ENCODE measurements at places on chromosomes 4 and X.

GRCh38 chr4:39104255-39104654 is 42.2 kb downstream of the KLHL5 start:
- no peaks in the 10 kb centered on the region for H3K27me3 ChIP-seq
- H3K27ac ChIP-seq, result no peak overlapping the region
- H3K4me1 ChIP-seq, result no peaks in the 10 kb centered on the region
- H3K4me3 ChIP-seq, result no peak overlapping the region
- no peak for DNase-seq
- peaks cover 9% of the 10 kb centered on the region for H3K36me3 ChIP-seq

DNA sequence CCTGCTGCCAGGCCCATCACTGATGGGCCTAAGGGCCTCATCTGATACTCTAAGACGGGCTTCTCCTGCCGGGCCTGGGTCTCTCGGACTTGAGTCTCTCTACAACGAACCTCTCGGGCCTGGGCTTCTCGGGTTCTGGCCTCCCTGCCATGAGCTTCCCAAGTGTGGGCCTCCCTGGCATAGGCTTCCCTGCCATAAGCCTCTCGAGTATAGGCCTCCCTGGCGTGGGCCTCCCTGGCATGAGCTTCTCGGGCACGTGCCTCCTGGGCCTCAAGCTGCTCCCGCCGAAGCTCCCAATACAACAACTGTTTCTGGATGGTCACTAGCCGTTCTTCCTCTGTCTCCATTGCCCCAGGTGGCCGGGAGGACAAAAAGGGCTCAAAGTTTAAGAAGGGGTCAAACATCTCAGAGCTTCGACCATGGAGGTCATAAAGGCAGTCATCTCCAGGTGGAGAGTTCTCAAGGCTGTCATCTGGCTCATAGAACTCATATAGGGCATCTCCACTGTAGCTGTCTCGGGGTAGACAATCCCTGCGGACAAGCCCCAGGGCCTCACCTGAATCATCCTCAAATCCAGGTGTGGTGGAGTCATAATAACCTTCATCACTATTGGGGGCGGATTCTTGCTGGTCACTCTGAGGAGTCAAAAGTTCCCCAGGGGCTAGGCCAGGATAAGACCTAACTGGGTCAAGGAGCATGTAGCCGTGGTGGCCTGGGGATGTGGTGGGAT is 14.1 kb downstream of the AMER1 start:
- H3K27ac ChIP-seq, result no peak overlapping the region
- no peak overlapping the region for H3K4me3 ChIP-seq
- no peaks in the 10 kb centered on the region for H3K27me3 ChIP-seq
- peaks cover 31% of the 10 kb centered on the region for H3K36me3 ChIP-seq

- H3K27me3 ChIP-seq, result no peaks in the 10 kb centered on the region
- H3K4me1 ChIP-seq, result no peaks in the 10 kb centered on the region
- H3K36me3 ChIP-seq, result peaks cover 10% of the 10 kb centered on the region
- DNase-seq, result no peak
- H3K4me3 ChIP-seq, result no peak overlapping the region
Observed at GRCh38 chr4:165464376-165464775, 85.6 kb downstream of the CPE start.

DNA sequence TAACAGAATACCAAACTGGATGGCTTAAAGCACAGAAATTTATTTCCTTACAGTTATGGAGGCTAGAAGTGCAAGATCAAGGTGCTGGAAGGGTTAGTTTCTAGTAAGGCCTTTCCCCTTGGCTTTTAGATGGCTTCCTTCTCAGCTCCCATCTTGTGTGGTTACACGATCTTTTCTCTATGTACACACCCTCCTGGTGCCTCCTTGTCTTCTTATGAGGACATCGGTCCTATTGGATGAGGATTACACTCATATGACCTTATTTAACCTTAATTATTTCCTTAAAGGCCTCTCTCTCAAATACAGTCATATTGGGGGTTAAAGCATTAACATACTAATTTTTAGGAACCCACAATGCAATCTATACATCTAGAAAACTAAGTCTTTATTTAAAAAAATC is 787.9 kb upstream of the GALNTL6 start:
- H3K27ac ChIP-seq, result no peak overlapping the region
- no peaks in the 10 kb centered on the region for H3K36me3 ChIP-seq
- no peaks in the 10 kb centered on the region for H3K4me1 ChIP-seq
- DNase-seq, result no peak

DNA sequence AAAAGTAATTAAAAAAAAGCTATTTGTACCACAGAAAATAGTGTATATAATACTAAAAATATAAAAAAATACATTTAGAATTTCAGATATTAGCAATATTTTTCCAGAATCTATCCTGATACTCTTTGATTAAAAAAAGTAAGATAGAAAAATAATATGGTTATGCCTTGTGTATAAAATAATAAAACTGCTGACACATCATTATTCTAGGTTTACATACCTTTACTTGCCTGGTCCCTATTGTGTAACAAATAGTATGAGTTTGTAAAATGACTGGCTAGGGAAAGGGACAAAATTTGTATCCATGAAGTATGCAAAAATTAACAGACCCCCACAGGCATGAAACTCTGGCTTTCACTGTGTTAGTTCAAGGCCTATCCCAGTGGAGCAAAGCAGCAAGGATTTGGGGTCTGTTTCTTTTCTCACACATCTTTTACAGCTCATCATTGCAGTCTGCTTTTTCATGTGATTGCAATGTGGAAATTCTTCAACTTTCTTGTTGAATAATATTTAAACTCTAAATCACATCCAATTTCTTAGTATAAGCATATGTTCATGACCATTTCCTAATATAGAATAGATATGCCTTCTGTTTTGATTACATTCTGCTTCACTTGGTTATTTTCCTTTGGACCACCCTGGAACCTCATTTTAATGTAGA is 136.7 kb upstream of the PCDH18 start:
- H3K27ac ChIP-seq, result no peak overlapping the region
- H3K4me1 ChIP-seq, result peaks cover 4% of the 10 kb centered on the region
- no peaks in the 10 kb centered on the region for H3K36me3 ChIP-seq
- H3K4me3 ChIP-seq, result no peak overlapping the region

- no peak overlapping the region for H3K4me3 ChIP-seq
- no peak for DNase-seq
- no peaks in the 10 kb centered on the region for H3K36me3 ChIP-seq
- H3K4me1 ChIP-seq, result no peaks in the 10 kb centered on the region
- no peak overlapping the region for H3K27ac ChIP-seq
Observed at GRCh38 chr4:42927946-42928345, 35.4 kb downstream of the GRXCR1 start.

- peak overlapping the region; percentile 86 for H3K27ac ChIP-seq
- H3K4me3 ChIP-seq, result peak overlapping the region; percentile 31
- peaks cover 64% of the 10 kb centered on the region for H3K4me1 ChIP-seq
- H3K27me3 ChIP-seq, result no peaks in the 10 kb centered on the region
- peak; percentile 91 for DNase-seq
Observed at GRCh38 chr4:52869196-52869595, 7.1 kb downstream of the RASL11B start.

DNA sequence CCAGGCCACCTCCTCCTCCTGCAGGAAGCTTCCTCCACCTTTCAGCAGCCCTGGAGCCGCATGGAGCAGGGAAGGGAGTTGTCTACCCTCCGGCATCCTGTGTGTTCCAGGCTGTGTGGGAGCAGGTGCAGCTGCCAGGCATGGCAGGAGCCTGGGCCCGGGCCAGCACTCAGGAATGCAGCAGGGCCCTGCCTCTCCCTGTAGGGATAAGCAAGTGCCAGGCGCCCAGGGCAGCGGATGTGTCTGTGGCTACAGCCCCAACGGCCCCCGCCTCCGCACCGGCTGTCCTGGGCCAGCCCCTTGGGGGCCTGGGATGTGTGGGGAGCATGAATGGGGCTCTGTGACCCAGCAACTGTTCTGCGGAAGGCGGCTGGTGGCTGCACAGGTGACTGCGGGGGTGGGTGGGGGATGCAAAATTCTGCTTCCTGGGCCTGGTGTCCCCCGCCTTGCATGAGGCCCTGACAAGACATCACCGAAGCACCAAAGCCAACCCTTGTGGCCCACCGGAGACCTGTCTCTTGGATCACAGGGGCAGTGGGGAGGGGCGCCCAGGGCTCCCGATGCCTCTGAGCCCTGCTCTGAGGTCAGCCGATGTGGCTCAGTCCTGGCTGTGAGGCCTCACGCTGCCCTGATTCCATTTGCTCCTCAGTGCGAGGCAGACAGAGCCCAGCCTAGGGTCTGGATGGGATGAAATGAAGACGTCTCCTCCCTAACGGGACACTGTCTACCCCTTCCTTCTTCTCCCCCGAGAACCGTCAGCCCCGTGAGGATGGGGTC is 1.4 kb upstream of the DOK7 start:
- no peak for DNase-seq
- peaks cover 27% of the 10 kb centered on the region for H3K4me1 ChIP-seq
- H3K27me3 ChIP-seq, result no peaks in the 10 kb centered on the region
- H3K4me3 ChIP-seq, result no peak overlapping the region

GRCh38 chr4:172995161-172995560 is 173.4 kb upstream of the GALNT7 start:
- no peaks in the 10 kb centered on the region for H3K27me3 ChIP-seq
- no peak overlapping the region for H3K4me3 ChIP-seq
- H3K4me1 ChIP-seq, result peaks cover 32% of the 10 kb centered on the region
- DNase-seq, result no peak
- H3K36me3 ChIP-seq, result no peaks in the 10 kb centered on the region
- H3K27ac ChIP-seq, result no peak overlapping the region

GRCh38 chr4:53191997-53192396 is 173.9 kb downstream of the SCFD2 start:
- no peak overlapping the region for H3K27ac ChIP-seq
- no peak for DNase-seq
- peaks cover 15% of the 10 kb centered on the region for H3K4me1 ChIP-seq
- H3K4me3 ChIP-seq, result no peak overlapping the region

DNA sequence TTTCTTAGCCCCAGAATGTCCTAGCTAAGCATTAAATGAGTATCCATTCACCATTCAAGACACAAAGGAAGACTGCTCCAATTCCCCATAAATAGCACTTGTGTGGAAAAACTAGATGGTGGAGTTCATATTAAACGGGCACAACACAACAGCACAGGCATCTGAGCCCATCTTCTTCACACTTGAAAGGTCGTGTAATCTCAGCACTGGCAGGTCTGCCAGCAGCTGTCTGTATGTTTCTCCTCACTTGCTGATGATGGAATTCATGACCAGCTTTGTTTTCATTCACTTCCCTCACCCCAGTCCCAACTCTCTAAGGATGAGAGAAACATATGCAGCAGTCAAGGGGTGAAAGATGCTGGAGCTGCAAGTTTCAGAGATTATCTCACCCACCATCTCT is 148.7 kb downstream of the AFAP1 start:
- H3K4me1 ChIP-seq, result peaks cover 5% of the 10 kb centered on the region
- H3K27ac ChIP-seq, result no peak overlapping the region
- no peak for DNase-seq

- H3K27me3 ChIP-seq, result no peaks in the 10 kb centered on the region
- H3K36me3 ChIP-seq, result no peaks in the 10 kb centered on the region
- H3K4me1 ChIP-seq, result no peaks in the 10 kb centered on the region
- H3K4me3 ChIP-seq, result no peak overlapping the region
- no peak for DNase-seq
Observed at GRCh38 chr4:175758050-175759024, 53.7 kb downstream of the GPM6A start.

- no peak for DNase-seq
- no peak overlapping the region for H3K4me3 ChIP-seq
- H3K27ac ChIP-seq, result no peak overlapping the region
- H3K36me3 ChIP-seq, result no peaks in the 10 kb centered on the region
- H3K4me1 ChIP-seq, result no peaks in the 10 kb centered on the region
Observed at GRCh38 chrX:10564484-10564883, 55.9 kb downstream of the MID1 start.

DNA sequence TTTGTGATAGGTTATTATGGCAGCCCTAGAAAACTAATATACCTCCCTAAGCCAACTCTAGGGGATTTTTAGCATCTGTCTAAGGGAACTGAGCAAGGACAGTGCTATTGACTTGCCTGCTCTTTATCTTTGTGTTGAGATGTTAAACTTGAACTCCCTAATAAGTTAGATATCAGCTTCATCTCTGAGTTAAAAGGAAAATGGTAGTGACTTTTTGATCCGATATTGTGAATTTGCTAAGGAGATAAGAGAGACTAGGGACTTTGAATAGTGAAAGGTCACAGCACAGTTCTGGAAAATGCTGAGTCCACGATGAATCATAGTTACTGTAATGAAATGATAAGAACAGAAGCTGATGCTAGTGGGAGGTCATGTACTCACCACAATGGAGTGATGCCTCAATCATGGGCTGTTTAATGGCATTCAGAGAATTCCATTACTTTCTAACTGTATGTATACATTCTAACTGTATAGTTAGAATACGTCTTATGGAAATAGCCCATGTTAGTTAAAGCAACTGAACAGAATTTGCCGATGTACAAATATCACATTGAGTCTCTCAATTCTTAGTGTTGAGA is 147.2 kb downstream of the GLRA3 start:
- H3K27me3 ChIP-seq, result no peaks in the 10 kb centered on the region
- H3K4me3 ChIP-seq, result no peak overlapping the region
- H3K27ac ChIP-seq, result no peak overlapping the region
- DNase-seq, result no peak

DNA sequence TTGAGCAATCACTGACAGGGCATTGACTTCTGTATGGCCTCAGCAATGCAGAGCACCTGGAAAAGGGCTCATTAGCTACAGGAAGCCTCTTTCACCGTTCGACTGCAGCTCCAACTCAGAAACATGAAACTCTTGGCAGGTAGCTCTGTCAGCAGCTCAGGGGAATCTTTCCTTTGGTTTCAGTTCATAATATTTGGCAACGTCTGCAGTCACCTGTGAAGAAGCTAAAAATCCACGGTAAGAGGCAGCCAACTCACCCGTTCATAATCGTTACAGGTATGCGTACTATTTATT is 354.9 kb downstream of the CAMK2D start:
- DNase-seq, result no peak
- no peak overlapping the region for H3K4me3 ChIP-seq
- no peaks in the 10 kb centered on the region for H3K27me3 ChIP-seq
- peaks cover 15% of the 10 kb centered on the region for H3K4me1 ChIP-seq

DNA sequence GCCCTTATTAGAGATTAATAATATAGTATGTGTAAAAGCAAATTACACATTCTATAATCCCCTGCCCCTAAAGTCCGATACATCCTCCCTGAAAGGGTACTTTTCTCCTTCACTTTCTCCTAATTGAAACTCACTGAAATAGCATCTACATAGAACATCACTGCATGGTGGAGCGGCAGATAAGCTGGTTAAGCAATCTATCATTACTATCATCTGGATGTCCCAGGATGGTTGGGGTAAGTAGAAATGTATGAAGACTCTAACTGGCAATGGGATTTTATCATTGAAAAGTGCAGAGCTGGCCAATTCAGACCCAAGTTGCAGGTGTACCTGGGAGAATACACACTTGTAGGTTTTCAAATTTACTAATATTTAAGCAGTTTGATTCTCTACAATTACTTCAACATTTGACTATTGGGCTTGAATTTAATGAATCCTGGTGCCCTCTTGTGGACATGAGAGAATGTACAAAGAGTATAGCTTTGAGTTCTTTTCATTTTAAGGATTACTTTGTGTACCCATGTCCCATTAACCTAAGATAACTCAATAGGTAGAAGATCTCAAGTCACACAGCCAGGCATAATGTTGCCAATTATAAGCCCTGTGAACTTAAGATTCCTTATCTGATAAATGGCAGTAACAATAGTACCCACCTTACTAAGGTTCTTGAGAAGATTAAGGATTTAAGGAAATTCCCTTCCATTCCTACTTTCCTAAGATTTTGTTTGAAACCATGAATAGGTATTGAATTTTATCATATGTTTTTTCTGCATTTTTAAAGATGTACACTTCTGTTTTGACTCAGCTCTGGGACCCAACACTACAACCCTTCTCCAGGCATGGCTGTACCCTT is 69.8 kb downstream of the SHROOM3 start:
- H3K27me3 ChIP-seq, result no peaks in the 10 kb centered on the region
- H3K4me1 ChIP-seq, result no peaks in the 10 kb centered on the region
- H3K36me3 ChIP-seq, result no peaks in the 10 kb centered on the region
- no peak for DNase-seq
